ENCODE measurements at places on chromosomes 5 and 9.

GRCh38 chr9:97982683-97983588 is at the start of gene ANP32B:
TSS of gene ANP32B (plus strand) at chr9:97983341. CDS start at chr9:97983556, 215 bp downstream.
- DNase-seq: peak; percentile 95

- DNase-seq: peak; percentile 82
Observed at GRCh38 chr9:127897193-127897692, 2.2 kb downstream of the ST6GALNAC6 start.

- peak; percentile 53 for DNase-seq
Observed at GRCh38 chr5:151150471-151151262, 6.9 kb downstream of the ANXA6 start.

DNA sequence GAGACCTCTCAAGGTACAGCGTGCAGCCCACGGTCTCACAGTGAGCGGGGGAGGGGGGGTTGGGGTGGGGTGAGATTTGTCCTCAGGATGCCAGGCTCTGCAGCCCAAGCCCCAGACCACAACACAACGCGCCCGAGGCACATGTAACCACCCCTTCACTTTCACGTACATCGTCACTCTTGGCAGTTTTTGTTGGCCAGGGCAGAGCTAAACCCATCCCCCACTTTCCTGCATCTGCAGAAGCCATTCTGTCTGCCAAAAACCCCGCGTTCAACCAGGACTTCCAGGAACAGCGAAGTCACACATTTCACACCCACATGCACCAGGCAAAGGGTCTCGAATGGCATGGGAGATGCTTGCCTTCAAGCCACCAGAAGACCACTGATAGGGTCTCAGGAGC is 9.4 kb upstream of the SMIM23 start:
- DNase-seq: no peak

GRCh38 chr5:45542421-45542820 is 153.8 kb downstream of the HCN1 start:
- no peak for DNase-seq

DNA sequence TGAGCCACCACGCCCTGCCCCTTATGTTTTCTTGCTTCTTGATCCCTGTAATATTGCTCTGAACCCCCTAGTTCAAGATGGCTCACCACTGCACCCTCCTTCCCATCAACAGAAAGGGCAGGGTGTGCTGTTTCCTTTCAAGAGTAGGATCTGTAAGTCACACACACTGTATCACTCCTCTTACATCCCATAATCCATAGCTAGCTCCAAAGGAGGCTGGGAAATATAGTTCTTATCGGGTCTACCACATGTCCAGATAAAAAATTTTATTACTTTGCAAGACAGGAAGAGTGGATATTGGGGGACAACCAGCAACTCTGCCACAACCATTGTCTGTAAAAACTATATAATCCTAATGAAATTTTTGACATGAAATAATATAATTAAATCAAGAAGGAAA is 79.6 kb downstream of the C9orf50 start:
- DNase-seq: no peak

DNA sequence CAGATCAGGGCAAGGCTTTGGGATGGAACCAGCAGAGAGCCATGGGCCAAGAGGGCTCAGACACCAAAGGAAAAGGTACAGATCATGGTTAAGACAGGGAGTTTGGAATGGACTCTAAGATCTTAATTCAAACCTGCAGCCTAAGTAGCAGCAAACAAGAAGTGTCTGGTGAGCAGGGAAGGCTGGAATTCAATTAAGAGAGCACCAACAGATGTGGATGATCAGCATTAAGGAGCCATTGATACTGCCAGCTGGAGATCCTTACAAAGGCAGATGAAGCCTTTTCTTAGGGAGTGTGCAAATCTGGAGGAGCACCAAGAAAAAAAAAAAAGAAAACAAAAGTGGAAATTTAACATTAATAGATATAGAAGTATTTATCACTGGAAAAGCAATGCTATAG is 516.8 kb downstream of the RASEF start:
- no peak for DNase-seq

DNA sequence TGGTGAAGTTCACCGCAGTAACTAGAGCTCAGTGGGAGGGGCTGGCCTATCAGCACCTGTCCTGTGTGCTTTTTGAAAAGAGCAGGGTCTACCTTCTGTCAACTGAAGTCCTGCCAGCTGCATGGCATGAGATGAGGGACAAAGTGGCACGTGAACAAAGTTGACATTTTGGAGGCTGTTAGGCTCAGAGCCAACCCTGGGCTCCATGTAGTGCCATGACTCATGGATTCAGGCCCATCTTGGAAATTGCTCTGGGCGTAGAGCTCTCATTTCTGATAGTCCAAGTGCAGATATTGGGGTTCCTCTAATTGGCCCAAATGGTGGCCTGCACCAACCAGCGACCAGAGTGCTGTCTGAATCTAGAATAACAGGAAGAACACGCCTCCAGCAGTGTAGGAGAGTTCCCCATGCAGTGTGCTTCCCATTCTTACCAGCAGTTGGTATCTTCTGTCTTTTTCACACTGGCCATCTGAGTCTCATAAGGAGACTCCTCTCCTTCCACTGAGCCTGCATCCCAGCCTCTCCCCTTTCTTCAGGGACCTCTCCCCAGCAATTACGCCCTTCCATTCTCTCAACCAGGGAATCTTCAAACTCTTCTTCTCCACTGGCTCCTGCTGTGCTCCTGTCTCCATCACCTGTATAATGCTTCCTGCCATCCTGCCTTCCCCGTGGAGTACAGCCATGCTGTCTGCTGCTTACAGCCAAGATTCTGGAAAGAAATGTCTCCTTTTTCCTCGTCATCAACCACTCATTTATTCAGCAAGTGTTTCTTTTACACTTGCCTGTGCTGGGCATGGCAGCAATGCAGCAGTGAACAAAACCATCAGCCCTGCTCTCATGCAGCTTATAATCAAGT is 30.4 kb downstream of the IRF1 start:
- DNase-seq: no peak

DNA sequence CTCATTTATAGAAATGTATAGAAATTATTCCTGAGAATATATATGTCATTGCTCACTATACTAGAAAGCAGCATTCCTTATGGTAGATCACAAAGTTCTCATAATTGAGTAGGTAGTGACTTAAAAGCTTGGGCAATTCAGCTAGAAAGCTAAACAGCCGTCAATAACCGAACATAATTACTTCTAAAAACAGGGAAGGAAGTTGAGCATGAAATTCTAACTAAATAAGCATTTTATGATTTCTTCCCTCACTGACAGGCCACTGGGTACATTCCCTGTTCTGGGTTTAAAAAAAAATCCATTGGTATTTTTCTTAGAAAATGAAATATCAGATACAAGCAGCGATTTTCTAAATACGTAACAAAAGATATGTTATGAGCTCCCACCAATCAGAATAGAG is 91.1 kb upstream of the DAB2 start:
- no peak for DNase-seq

Data from GM13976 (cell line).